Stimulated activated CD4-positive, alpha-beta T cell treated with anti-CD3 and anti-CD28 coated beads, Interleukin-1b, Interleukin-23, amount 100 ng/mL, for 1 hour (primary cell): ENCODE measurements at places on chromosomes 11 and 22.

DNA sequence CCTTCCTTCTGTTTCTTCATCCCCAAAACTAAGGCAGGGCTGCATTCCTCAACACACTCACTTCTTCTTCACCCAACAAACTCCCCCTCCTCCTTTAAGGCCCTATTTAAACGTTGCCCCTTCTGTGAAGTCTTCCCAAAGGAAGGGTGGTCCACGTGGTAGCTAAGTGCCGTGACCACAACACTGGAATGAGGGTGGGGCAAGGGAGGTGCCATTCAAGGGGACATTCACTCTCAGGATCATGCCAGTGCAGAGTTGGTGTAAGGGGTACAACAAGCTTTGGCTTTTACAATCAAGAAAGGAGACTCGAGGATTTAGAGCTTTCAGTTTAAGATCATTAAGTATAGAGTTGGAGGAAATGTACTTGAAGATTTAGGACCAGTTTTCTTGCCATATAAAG, 8.0 kb upstream of the MS4A10 start:
- DNase-seq: no peak

GRCh38 chr11:2653930-2654739, 45.7 kb downstream of the KCNQ1OT1 start:
- no peak for DNase-seq

- no peak for DNase-seq
Observed at GRCh38 chr11:73465023-73465675, 89.0 kb downstream of the RELT start.

DNA sequence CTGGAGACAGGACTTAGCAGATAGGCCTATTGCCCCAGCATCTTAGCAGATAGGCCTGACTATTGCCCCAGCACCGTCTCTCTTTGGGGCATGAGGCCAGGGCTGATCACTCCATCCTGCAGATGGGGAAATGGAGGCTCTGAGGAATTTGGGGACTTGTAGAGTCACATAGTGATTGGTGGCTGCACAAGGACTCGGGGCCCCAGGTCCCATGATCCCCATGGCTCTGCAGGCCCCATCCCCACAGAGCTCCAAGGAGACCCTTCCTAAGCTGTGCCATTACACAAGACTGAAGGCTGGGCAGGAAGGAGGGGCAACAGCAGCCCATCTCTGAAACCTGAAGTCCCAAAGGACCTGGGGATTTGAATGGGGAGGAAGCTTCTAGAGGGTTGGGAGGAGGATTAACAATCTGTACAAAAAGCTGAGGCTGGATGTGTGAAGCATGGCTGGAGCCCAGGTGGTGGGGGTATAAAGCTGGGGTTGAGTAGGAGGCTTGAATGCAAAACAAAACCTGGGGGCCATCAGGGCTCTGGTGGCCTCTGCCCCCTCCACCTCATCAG, 1.6 kb downstream of the ARAP1 start:
- no peak for DNase-seq

DNA sequence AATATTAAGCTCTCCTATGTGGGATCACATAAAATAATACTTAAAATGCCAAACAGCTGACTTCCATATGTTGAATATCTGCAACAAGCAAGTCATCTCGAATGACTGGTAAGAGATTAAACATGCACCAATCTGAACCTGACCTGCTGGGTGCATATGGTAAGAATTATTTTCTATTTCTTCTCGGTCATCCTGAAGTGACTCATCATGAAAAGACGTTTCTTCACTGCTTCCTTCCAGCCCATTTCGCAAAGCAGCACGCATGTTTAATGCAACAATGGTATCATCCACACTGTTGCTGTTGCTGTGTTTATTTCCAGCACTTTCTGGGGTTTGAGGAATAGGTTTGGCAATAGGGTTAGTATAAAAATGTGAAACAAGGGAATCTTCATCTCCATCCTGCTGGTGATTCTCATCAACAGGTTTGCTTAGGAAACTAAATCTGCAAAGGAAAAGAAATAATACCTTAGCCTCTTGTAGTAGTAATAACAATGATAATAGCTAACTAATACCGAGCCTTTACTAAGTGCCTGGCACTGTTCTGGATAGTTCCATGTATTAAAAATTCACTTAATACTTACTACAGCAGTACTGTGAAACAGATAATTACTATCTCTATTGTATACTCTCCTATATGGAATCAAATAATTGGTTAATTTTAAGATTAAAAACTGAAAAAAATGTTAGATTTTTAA, 52.0 kb upstream of the CHRNA10 start:
- no peak for DNase-seq

DNA sequence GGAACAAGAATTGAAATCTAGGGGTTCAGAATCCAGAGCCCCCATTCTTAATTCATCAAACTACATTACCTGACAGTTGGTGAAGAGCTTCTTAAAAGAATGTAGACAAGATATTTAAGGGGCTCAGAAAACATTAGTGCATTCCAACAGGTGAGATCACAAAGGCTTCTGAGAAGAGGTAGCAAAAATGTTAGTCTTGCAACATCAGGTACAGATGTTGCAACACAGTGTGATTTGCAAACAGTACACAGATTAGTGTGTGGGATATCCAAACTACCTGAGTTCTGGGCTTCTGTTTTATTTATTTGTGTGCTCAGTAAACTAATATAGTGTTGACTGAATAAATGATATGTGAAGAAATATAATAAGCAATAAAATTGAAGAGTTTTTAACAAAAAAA, 11.8 kb downstream of the CASP4 start:
- DNase-seq: no peak

DNA sequence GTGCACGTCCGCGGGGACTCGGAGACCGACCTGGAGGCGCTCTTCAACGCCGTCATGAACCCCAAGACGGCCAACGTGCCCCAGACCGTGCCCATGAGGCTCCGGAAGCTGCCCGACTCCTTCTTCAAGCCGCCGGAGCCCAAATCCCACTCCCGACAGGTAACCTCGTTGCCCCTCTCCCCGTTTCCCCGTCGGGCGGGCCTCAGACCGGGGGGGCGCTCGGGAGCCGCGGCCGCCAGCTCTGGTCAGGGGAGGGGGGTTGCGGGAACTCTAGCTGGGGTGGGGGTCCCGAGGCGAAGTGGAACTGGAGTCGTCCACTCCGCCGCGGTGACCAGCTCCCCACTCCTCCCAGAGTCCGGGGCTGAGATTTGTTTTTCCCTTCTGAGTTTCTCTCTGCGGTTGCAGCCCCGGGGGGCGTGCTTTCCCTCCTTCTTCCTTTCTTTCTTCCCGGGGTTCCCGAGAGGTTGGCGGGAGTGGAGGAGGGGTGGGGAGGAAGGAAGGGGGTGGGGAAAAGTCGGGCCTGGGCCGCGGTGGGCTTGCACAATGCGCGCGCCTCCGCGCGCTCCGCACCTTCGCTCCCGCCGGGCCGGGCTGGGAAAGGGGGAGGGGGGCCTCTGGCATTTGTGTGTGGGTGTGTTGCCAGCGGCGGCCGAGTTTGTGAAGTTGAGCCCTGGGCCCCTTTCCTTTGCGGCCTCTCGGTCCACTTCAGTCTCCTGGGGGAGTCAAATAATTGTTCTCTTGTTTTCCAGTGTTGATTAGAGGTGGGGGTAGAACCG, 952 bp downstream of the YAP1 start:
- no peak for DNase-seq

GRCh38 chr22:48751539-48752437, 1075.9 kb downstream of the BRD1 start:
- DNase-seq: no peak

- no peak for DNase-seq
Observed at GRCh38 chr11:48138222-48138621, 78.4 kb upstream of the OR4B1 start.

- peak; percentile 79 for DNase-seq
Observed at GRCh38 chr11:65961267-65962140, at the start of gene SART1. Gene SART1 (plus strand): TSS chr11:65961734. CDS start chr11:65961781, 47 bp downstream.

DNA sequence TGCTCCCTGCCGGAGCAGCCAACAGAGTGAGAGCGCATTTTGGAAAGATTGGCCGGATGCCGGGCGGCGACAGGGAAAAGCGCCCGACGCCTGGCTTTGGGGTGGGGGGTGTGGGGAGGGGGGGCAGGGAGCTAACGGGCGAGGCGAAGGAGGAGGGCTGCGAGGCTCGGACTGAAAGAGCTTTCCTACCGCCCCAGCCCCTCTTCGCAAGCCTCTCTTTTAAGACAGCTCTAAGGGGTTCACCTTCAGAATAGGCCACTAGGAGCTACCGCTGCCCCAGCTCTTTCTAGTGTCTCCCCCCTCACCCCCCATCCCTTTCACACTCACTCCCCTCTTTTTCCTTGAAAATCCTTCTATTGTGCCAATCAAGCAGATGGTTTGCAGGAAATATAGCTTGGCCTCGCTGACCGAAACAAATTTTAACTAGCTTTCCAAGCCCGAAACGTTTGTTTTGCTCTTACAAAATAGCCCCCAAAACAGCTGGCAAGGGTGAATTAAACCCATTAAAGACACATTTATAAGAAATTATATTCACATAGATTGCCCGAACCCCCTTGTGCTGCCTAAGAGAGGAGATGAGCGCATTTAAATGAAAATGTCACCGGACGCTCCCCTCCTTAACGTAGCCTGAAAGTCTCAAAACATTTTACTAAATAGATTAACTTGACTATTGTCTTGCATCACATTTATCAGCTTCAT, 3.7 kb upstream of the DBX1 start:
- no peak for DNase-seq

DNA sequence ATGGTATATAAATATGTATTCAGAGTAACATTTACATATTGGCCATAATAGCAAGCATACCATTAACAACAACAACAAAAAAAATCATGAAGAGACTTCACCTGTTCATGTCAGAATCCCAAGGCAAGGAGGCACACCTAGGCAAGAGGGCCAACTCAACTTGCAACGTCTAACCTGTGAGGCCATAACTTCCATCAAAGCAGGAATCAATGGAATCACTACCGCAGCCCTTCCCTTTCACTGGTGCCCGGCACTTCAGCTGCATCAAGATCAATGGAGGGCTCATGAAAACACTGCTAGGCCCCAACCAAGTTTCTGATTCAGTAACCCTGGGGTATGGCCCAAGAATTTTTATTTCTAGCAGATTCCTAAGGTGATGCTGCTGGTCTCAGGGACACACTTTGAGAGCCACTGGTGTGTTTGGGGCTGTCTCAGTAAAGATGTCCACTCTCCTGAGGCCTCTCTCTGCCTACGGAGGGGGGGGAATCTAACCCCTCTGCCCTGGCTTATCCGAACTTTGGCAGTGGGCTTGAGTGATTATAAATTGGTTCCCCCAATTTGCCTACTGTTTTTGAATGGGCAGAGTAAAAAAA, 8.0 kb downstream of the ZFTA start:
- DNase-seq: no peak

DNA sequence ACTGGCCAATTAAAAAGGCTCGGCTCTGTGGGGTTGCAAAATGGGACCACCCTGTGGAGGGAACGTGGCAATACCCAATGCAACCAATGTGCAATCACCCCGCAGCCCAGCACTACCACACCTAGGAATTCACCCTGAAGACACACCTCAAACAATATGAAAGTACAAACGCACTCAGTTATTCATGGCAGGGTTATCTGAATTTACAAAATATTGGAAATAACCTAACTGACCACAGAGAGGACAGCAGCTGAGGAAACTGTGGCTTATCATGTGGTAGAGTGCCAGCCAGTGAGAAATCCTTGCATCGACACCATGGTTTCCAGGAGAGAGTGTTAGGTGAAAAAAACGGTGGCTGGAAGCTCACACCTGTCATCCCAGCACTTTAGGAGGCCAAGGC, 18.7 kb downstream of the ALG12 start:
- no peak for DNase-seq

DNA sequence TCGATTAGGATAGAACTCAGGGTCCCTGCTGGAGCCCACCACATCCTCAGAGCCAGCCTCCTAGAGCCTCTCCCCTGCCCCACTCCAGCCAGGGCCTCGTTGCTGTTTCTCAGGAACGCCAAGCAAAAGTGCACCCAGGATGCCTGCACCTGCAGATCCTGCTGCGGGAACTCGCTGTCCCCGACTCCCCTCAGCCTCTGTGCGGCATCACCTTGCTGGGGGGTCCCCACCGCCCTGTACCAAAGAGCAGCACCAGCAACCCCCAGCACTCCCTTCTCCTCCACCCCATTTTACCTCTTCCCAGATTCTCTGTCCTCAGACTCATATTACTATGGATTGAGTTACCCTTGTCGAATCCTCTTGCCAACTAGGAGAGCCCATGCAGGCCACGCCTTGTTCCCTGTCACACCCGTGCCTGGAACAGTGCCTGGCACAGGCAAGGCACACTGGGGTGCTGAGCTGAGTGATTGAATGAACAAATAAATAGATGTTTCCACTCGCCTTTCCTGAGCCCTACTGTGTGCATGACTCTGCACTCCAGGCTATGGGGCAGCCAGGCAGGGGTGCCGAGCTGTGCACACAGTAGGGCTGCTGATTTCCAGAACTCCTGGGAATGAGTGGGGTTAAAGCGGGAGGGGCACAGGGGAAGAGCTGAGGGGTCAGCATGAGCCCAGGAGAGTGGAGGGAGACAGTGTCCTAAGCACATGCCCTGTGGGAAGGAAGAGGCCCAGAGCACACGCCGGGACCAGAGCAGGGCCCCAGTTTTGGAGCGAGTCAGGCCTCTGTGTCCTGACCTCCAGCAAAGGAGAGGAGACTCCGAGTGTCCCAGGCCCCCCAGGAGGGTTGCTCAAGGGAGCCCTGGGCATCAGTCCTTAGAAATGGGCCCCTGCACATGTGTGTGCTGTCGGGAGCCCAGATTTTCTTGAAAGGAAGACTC, 44.3 kb downstream of the LINC01488 start:
- no peak for DNase-seq

DNA sequence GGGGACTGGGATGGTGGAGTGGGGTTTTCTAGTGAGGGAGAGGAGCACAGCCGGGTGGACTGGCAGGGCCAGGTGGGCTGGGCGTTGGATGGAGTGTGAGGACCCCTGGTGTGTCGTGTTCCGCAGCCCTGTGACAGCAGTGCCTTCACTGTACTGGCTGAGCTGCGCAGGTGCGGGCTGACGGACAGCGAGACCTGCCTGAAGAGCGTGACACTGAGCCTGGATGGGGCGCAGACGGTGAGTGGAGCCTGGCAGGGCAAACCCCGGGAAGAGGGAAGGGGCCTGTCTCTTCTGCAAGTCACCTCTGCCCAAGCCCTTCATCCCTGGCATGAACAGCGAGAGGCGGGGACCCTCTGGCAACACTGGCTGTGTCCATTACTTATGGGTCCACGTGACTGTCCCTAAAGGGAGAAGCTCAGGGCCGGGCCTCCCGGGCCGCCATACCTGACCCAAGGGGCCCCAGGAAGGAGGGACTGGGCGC, 10.0 kb downstream of the MUC5AC start:
- DNase-seq: no peak

- peak; percentile 48 for DNase-seq
Observed at GRCh38 chr11:75280227-75280701, 39.7 kb downstream of the TPBGL start.

DNA sequence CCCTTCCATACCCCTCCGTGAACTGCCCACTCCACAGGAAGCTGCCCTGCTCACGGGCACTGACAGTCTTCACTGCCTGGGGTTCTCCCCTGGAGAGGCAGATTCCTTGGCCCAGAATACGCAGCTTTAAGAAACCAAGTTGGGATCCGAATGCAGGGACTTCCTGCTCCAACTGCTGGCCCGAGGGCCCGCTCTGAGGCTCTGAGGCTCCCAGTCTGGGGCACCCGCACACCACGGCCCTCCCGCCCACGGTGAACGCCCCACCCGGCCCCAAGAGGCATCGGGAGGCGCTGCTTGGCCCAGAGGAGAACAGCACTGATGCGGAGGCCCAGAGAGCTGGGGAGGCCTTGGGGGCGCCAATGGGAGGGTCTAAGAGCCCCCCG, 42.3 kb downstream of the IGF2 start:
- DNase-seq: no peak

- DNase-seq: no peak
Observed at GRCh38 chr22:20486229-20486628, 9.4 kb downstream of the KLHL22 start.

- no peak for DNase-seq
Observed at GRCh38 chr11:13012056-13012661, 3.0 kb downstream of the RASSF10 start.

- no peak for DNase-seq
Observed at GRCh38 chr11:6371825-6372224, 18.4 kb upstream of the SMPD1 start.
